Daoy (cell line): ENCODE measurements at places on chromosomes 3 and 15. TPM values are rescaled to one million over a fixed set of nuclear protein-coding genes. Genes with fewer than 3 reads are reported as not detected.

GRCh38 chr3:59040902-59041301, 8.9 kb downstream of the CFAP20DC start:
- DNase-seq = no peak

DNA sequence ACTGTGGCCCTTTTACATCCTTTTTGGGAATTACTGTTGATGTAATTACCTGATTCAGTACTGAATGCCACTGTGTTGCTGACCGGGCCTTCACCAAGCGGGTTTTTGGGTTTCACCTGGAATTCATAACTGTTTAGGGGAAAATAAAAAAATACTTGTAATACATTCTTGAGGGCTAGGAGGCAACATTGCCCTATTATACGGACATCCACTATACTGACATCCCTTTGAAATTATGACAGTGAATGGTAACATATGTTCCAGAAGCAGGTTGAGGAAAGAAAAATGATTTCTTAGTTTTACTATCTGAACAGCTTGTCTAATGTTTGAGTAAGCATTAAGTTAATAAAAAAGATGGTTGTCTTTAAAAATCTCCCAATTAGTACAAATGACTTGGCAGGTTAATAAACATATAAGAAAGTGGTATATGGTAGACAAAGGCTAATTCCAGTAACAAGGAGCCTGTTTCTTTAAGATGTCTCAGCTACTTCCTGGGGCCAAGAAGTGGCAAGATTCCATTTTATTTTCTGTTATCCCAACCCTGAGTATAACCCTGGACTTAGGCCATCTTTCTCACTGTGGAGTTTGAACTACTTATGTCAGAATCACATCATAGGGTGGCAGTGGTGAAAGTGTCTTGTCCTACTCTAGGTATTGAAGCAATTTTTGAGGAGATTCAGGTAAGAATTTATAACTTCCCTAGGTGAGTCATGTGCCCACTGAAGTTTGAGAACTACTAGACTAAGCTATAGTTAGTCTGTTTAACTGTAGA, 45.5 kb downstream of the TFG start:
- DNase-seq = no peak

The CCR3 gene
- not detected in 2 replicates for total RNA-seq

The ATP10A gene
- 2.5 and 7.5 TPM in 2 replicates for total RNA-seq

GRCh38 chr3:35635926-35636683, 3.2 kb upstream of the ARPP21 start:
- DNase-seq = no peak

The NRROS gene
- total RNA-seq = 2.1 and 2.5 TPM in 2 replicates

- DNase-seq = no peak
Measured at GRCh38 chr15:52150871-52151270, 38.3 kb upstream of the BCL2L10 start.

DNA sequence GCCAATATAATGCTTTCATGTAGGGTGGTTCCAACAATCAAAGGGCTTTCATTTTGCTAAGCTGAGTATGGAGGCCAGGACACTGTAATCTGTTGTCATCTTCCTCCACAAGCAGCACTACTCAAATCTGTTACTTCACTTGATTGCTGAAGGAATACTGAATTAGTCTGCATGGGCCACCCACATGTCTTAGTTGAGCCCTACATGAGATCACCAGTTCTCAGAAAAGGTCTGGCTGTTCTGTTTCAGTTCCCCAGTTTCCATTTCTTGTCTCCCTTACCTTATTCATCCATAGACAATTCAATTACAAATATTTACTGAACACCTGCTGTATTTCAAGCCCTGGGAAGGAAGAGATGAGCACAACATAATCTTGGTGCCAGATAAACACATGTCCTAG, 119.2 kb downstream of the FHIT start:
- DNase-seq = no peak

The PPM1L gene
- total RNA-seq = 6.8 TPM in 2 replicates

GRCh38 chr15:24076090-24076784, 389.1 kb upstream of the NDN start:
- no peak for DNase-seq

The CCDC54 gene
- not detected in 2 replicates for total RNA-seq

The SPATA12 gene
- total RNA-seq = 0.34 TPM in 1 of 2 replicates, not detected in the other

The P2RY1 gene
- total RNA-seq = under 0.01 and 0.03 TPM in 2 replicates

The PODXL2 gene
- 55.3 and 78.7 TPM in 2 replicates for total RNA-seq

- peak; percentile 63 for DNase-seq
Measured at GRCh38 chr15:59232476-59232875, 25.8 kb downstream of the LDHAL6B start.

The RRP9 gene
- total RNA-seq = 69.3 and 71.7 TPM in 2 replicates

The KLHL40 gene
- not detected in 2 replicates for total RNA-seq

The FOXL2NB gene
- total RNA-seq = 4.1 and 7.2 TPM in 2 replicates
